Progenitor cell of endocrine pancreas (in vitro differentiated cells): ENCODE measurements at places on chromosomes 6 and 20.

GRCh38 chr6:118495485-118496280 is 52.4 kb upstream of the PLN start:
- DNase-seq: no peak

GRCh38 chr6:74879976-74880375 is 325.9 kb downstream of the COL12A1 start:
- DNase-seq: no peak

DNA sequence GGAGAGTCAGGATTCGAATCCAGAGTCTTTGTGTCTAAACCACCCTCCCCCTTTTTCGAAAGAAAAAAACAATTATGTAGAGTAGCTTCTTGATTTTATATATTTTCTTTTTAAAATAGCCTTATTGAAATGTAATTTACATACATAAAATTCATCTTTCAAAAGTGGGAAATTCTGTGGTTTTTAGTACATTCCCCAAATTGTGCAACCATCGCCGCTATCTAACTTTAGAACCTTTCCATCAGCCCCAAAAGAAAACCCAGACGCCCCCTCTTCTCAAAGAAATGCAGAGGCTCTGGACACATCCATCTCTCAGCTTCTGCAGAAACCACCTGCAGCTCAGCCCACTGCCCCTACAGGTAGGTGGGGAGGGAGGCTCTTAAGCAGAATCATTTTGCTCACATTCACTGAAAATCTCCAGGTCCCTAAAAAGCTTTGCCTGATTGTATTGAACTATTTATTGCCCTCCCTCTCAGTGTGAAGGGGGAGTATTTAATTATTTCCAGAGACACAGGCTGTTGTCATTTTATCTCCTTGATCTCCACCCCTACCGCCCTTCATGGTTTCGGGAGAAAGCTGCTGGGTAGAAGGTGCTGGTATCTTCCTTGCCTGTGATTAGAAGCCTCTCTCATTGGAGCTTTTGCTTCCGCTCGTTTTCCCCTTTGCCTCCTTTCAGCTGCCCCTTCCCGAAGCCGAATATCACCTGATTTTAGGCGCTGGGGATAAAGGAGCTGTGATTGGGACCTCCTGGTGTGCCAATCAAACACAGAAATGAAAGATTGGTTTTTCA is 68.7 kb upstream of the KCNG1 start:
- DNase-seq: no peak

DNA sequence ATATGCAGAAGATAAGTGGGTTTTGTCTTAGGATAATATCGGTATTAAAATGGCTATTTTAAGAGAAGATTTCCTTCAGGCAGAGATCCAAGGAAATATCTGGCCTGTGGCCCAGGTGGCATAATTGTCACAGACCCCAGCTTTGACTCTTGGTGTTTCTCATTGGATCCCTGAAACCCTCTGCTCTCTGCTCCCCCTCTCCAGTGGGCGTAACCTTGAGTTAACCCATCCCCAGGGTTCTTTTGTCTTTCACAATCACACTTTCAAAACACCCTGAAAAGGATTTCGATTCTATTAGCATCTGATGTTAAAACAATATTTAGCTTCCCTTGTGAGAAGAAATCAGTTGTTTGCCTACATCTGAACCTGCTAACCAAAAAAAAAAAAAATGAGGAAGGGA is 7.2 kb downstream of the SSTR4 start:
- no peak for DNase-seq

DNA sequence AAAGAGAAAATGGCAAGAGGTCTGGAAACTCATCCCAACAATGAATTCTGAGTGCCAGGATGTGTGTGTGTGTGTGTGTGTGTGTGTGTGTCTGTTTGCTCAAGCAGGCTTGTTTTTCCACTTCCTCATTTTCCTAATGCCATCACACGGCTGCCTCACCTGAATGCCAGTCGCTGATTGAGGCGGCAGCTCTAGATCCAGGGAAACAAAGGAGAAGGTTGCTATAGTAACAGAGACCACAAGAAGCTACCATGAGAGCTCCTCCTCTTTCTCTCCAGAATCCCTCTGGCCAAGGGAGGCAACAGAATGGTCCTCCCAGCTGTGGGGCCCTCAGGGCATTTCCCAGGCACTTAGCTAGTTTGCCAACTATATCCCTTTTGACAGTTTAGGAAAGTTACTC is 241.1 kb upstream of the TSHZ2 start:
- DNase-seq: no peak

GRCh38 chr20:48716086-48716485 is 111.7 kb downstream of the PREX1 start:
- DNase-seq: no peak

GRCh38 chr6:152634773-152635172 is 2.4 kb downstream of the SYNE1 start:
- DNase-seq: no peak
